NCI-H774 (cell line): ENCODE measurements at places on chromosomes 13 and 19.

DNA sequence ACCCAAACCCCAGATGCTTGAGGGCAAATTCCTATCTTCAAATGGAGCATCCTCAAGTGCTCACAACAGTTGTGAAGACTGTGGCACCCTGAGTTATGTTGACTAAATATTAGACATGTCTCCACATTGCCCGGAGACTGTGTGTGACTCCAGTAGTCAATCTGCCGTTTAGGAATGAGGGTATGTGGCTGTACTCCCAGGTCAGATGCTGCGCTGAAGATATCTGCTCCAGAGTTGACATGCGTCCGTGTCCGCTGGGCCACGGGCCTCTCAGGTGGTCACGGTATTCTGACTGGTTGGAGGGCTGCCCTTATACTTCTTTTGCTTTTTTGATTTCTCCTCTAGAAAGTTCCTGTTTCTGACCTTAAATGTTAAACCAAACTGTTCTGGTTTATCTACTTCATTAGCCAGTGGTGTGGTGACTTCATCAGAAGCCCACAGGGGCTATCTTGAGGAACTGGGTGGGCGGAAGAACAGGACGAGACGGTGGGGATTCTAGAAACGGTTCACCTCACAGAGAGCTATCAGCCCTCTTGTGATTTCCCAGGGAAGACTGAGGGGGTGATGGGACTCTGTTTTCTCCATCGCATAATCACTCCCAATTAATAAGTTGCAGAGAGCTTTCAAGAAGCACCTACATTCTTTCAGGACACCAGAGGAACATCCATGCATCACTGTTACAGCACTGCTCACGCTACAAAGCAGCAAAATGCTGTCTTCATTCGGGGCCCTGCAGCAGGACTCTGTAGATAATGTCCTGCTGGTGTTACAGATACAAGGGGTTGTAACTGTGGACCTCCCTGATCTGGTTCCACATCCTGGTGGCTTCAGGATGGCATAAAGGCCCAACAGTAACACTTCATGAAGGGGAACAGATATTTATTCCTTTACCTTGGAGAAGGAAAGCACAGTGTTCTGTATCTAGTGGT, 1.3 kb upstream of the LCP1 start:
- no peak for DNase-seq

- no peak for DNase-seq
Observed at GRCh38 chr13:72567566-72567965, 159.9 kb downstream of the MZT1 start.

- DNase-seq = no peak
Observed at GRCh38 chr13:97403893-97404750, 29.8 kb upstream of the RAP2A start.

DNA sequence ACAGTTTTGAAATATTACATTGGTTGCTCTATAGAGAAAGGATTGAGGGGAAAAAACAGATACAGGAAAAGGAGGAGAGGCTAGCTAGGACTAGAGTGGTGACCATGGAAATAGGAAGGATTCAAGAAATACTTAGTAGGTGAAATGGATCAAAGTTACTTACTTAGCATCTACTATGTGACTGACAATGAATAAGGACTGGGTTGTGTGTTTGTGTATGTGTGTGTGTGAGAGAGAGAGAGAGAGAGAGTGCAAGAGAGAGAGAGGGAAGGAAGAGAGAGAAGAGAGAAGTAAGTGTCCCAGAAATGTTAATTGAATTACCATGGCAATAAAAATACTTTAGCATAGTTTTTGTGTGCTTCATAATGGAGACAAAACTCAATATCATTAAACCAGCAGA, 7.9 kb downstream of the GPC6 start:
- DNase-seq = no peak

GRCh38 chr19:33063753-33064457, 783 bp downstream of the RHPN2 start:
- no peak for DNase-seq

DNA sequence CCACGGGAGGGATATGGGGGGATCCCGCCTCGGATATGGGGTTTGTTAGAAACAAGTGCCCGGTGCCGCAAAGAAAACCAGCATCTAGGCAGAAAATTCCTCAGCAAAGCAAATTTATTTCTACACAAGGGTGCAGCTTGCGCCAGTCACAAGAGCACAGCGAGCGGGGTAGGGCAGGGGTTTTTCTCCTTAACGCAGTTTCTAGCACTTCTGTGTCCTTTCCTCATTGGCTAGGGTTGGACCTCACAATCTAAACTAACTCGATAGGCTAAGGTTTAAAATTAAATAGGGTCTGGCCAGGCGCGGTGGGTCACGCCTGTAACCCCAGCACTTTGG, 595 bp downstream of the ZNF440 start:
- DNase-seq = no peak

DNA sequence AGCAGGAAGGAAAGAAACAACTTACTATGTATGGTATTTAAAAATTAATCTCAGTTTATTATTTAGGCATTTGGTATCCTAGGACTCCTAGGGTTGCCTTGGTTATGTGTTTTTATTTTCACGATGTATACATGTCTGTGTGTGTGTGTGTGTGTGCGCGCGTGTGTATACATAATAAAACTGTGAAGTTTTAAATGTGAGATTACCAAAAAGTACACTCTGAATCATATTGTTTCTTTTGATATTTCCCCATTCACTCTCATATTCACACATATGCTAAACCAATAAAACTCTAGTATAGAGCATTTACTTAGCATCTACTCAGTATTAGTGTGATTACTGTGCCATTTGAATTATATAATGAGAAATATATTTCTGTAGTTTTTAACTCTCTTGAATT, 30.8 kb upstream of the NDFIP2 start:
- no peak for DNase-seq

GRCh38 chr19:1471515-1472160, 7.4 kb downstream of the C19orf25 start:
- DNase-seq = no peak

DNA sequence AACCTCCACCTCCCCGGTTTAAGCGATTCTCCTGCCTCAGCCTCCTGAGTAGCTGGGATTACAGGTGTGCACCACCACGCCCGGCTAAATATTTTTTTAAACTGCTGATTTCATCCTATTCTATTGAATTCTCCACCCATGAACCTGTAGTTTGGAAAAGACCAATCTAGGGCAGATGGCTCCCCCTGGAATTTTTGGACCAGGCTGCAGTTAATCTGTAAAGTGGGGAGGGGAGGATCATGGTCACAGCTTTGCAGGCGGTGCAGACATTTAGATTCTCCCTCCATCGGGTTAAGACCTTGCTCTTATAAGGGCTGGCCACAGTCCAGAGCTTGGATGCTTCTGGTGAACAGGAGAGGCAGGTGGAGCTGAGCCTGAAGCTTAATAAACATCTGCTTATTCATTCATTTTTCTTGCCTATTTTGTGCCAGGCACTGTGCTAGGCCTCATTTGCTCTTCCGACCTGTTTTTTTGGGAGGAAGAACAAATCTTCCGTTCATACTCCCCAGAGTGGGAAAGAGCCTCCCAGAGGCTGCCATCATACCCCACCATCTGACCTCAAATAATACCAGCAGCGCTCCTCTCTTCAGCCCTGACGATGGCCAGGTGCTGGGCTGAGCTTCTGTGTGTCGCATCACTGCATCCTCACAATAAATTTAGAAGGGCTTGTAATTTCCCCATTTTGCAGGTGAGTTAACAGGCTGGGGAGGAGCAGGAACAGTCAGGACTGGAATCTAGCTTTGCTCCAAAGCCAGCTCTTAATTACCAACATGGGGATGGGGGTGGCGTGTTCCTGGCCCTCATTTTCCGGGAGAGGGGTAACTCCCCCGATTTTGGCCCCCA, 902 bp upstream of the CCDC106 start:
- no peak for DNase-seq

GRCh38 chr19:40370997-40371801, 18.8 kb downstream of the HIPK4 start:
- no peak for DNase-seq

DNA sequence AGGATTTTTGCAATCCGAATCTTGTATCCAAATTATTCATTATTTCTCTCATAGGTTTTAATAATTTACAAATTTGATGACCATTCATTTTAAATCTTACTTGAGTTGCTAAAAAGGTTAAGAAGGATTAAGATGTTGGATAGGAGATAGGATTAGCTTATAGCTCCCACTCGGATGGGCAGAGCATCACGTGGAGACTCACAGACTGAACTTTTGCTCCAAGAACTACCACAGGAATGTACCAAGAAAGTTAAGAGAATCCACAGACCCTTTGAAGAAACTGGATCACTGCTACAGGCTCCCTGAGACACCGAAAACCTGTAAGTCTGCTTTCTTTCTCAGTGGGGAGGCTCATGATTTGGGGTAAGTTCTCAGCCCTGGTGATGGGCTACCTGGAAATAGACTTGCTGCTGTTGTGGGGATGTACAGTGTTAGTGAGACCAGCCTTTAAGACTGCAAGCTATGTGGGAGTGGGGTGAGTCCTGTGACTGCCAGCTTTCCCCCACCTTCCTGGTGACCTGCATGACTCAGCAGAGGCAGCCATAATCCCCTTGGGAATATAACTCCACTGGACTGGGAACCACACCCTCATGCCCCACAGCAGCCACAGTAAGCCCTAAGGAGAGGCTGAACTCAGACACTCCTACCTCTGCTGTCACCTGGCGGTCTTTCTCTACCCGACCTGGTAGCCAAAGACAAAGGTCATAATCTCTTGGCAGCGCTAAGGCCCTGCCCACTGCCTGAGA, 1458.0 kb downstream of the OLFM4 start:
- DNase-seq = no peak

DNA sequence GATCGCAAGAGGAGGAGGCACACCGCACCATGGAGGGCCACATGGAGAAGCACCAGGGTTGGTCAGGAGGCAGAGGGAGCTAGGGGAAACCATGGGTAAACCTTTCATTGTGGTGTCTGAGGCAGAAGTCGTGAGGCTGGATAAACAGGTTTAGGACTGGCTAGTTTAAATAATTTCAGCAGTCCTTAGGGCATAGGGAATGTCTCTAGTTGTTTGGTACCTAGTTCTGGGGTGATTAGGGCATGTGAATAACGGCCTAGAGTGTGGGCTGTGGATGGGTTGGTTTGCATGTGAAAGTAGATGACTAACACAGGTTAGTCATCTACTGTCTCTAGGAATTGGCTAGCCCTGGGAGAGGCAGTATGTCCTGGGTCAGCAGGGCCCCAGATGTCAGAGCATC, 102.3 kb downstream of the STOML3 start:
- no peak for DNase-seq

GRCh38 chr19:12838886-12839756, 806 bp downstream of the MAST1 start:
- DNase-seq = no peak

DNA sequence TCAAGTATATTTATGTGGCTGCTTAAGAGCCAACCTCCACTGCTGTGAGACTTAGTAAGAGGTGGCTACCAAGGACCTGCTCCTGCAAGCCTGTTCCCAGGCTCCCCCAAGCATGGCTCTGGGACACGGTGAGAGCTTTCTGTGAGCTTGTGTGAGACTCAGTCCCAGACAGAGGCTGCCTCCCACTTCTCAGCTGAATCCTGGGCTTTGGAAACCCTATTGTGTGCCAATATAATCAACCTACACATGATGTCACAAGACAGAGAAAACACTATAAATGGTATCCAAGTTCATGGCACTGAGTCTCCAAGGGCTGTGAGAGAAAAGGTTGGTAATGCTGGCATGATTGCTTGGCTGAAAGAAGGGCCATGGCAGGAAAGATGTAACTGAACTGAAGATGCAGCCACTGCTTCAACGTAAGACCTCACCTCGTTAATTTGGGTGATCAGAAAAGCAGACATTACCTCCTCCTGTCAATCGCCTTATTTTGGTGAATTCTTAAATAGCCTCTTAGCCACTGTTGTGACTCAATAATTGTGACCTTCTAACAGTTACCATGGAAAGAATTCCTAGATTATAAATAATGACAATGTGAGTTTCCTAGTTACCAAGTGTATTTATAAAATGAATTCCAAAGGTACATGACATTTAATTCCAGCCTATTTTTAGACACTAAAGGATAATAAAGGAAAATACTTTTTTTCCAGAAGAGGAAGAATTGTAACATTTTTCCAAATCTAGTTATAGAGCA, 332.0 kb downstream of the IRS2 start:
- DNase-seq = no peak

DNA sequence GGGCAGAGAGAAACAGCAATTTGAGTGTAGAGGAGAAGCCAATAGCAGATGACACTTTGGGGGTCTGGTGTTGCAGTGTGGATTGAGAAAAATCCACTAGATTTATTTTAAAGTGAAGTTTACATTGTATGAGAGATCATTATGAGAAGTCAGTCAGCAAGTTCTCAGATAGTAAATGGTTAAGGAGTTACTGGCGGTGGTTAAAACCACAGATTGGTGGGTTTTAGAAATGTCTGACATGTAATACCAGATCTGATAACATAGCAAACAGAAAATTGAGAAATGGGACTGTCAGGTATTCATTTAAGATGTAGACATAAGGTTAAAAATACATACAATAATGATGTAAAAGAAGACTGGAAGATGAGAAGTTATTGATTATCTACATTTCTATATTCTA, 7.2 kb downstream of the ABHD13 start:
- DNase-seq = no peak

- no peak for DNase-seq
Observed at GRCh38 chr13:103762523-103762922, 696.3 kb upstream of the SLC10A2 start.

DNA sequence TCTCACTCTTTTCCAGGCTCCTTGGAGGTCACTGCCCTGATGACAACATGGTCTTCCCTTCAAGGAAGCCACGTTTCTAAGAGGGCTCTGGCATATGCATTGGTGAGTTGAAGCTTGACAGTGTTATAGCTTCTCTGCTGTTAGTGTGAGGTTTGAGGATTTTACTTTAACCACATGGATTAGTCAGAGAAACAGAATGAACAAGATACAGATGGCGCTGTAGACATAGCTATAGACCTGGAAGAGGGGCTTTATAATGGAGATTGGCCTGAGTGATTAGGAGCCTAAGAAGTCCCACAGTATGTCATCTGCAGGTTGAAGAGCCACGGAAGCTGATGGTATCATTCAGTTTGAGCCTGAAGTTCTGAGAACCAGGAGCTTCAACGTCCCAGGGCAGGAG, 18.4 kb upstream of the URI1 start:
- no peak for DNase-seq

GRCh38 chr19:34644991-34645461, 31.9 kb downstream of the SCGB2B2 start:
- DNase-seq = no peak

GRCh38 chr19:35269438-35270117, 816 bp downstream of the USF2 start:
- peak; percentile 70 for DNase-seq

GRCh38 chr19:57558525-57558924, 1.1 kb downstream of the ZNF550 start:
- DNase-seq = no peak

DNA sequence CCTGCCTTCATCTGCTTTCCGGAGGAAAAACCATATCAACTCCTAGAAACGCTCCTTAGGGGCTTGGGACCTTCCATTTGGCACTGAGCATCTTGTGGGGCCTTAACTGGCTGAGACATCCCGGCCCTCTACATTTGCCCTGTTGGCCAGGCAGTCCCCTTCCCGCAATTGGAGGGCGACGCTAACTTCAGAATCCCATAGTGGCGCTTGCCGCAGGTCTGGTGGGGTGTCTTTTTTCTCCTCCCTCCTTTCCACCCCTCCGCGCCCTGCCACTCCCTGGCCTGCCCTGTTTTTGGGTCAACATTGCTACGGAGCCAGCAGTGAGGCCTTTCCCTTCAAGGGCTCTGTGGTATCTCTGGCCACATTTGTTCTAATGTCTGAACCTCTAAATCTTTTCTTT, 13.6 kb upstream of the CRTC1 start:
- no peak for DNase-seq
